CD4-positive, alpha-beta memory T cell (primary cell): ENCODE measurements at places on chromosomes 5 and 9. TPM values are rescaled to one million over a fixed set of nuclear protein-coding genes. Genes with fewer than 3 reads are reported as not detected.
A peak's percentile ranks its signal among the peaks of the same experiment; 100 is the strongest.

The FOXD4L4 gene
- 0.69 TPM for total RNA-seq

The IL13 gene
- not detected for total RNA-seq

The CCDC187 gene
- not detected for total RNA-seq

The CTSL gene
- 71.4 TPM for total RNA-seq

The SPINK7 gene
- total RNA-seq = not detected

The PCDHB10 gene
- 0.15 TPM for total RNA-seq

The TNFSF15 gene
- total RNA-seq = 0.06 TPM

The MCC gene
- total RNA-seq = 11.2 TPM

The PLPPR1 gene
- total RNA-seq = not detected

DNA sequence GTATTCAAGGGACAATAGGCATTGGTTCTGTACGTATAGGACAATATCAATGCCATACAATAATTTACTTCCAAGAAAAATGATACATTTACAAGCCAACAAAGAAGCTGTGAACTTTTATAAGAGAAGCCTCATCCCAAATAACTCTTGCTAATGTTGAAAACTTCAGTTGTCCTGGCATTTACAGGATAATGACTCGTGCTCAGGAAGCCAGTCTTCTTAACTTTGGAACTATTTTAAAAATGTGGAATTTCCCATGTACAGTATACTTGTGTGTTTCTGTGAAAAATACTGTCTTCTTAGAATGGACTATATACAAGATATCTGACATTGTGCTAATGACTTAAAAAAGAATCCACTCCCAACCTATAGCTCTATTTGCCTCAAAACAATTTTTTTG, 1479.3 kb upstream of the CDH9 start:
- no peaks in the 10 kb centered on the region for H3K4me1 ChIP-seq
- H3K27me3 ChIP-seq = no peaks in the 10 kb centered on the region
- no peak overlapping the region for H3K4me3 ChIP-seq
- no peaks in the 10 kb centered on the region for H3K36me3 ChIP-seq
- DNase-seq = no peak

- H3K36me3 ChIP-seq = no peaks in the 10 kb centered on the region
- no peak overlapping the region for H3K27ac ChIP-seq
- no peak overlapping the region for H3K4me3 ChIP-seq
Measured at GRCh38 chr9:13244181-13244580, 35.3 kb downstream of the MPDZ start.

DNA sequence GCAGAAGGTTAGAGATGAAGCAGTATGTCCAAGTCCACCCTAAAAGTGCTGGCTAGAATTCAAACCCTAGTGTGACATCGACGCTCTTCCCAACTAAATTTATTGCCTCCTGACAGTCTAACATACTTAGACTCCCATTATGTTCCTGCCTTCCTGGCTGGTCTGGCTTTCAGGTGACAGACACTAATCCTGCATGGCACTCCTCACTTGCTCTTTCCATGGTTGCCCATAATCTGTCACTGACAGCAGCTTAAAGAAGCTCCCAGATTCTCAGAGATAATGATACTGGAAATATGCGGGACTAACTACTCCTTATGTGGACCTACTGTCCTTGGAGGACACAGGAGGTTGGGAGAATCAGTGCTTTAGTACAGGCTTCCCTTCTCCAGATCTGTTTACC, 41.7 kb upstream of the HTR1A start:
- DNase-seq = no peak
- H3K27me3 ChIP-seq = no peaks in the 10 kb centered on the region
- H3K27ac ChIP-seq = no peak overlapping the region
- H3K36me3 ChIP-seq = no peaks in the 10 kb centered on the region
- no peaks in the 10 kb centered on the region for H3K4me1 ChIP-seq

DNA sequence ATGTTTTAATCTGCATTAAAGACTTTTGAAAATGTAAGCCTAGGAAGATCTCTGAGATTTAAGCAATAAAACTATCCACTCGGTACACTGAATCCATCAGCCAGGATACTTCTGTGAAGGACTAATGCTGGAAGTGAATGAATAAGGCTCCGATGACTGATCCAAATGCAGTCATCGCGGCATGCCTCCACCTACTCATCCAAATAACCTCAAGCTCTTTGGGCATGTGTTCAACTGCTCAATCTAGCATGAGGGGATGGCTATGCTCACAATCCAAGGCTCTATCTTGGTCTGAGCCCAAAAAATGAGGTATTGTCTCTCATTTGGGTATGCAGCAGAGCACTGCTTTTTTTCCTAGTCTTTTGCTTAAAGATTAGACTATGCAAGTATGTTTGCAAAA, 19.2 kb downstream of the MARCHF3 start:
- H3K27me3 ChIP-seq = no peaks in the 10 kb centered on the region
- DNase-seq = no peak
- no peak overlapping the region for H3K4me3 ChIP-seq
- no peak overlapping the region for H3K27ac ChIP-seq

DNA sequence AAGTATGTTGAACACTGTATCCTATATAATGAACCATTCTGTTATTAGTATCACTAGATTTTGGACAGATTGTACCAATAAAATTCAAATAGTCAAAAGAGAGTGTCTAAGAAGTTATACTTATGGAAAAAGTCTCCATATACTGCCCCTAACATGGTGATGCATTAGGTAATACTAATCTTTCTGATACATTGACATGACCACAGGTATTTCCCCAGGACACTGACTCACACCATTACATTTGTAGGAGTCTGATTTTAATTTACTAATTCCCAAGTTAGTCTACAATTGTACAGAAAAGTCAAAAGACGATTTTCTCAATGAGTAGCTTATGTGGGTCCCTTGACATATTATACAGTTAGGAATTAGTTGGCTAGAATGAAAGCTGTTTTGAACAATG, 593.8 kb downstream of the ISL1 start:
- H3K27me3 ChIP-seq = no peaks in the 10 kb centered on the region
- no peaks in the 10 kb centered on the region for H3K36me3 ChIP-seq
- no peak for DNase-seq
- H3K4me1 ChIP-seq = no peaks in the 10 kb centered on the region
- H3K27ac ChIP-seq = no peak overlapping the region

DNA sequence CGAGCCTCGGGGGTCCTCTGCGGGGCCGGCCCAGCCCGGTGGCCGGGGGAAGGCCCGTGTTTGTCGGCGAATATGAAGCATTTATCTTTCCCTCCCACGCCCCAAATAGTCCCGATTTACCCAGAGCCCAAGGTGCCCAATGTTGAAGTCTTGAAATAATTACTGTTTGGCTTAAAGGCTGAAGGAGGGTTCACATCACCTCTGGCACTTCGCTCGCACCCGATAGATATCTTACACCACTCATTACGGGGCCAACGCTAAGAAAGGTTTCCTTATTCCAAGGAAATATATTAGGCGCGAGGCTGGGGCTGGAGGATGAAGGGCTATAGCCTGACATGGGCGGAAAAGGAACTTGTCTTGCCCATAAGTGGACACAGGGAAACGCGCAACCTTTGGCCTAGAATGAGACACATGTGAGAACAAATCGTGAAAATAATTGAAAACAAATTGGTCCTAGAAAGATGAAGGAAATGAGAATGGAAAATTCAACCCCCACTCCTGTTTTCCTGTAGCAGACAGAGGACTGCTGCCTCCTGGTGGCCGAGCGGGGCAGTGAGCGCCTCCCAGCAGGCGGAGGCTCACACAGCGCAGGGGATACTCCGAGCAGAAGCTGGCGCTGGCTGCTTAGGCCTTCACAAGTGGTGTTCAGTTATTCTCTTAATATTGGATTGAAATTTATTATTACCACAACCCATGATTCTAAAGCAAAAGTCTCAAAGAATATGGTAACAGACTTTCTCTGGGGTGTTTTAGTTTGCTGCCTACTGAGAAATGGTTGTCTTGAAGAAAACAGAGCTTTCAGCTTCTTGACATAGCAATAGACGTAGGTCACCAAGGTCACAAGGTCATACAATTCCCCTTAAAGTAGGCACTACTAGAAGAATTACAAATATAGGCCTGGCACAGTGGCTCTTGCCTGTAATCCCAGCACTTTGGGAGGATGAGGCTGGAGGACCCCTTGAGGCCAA, 7.9 kb downstream of the CCL21 start:
- no peaks in the 10 kb centered on the region for H3K27me3 ChIP-seq
- DNase-seq = peak; percentile 72
- no peak overlapping the region for H3K27ac ChIP-seq
- peaks cover 7% of the 10 kb centered on the region for H3K4me1 ChIP-seq

DNA sequence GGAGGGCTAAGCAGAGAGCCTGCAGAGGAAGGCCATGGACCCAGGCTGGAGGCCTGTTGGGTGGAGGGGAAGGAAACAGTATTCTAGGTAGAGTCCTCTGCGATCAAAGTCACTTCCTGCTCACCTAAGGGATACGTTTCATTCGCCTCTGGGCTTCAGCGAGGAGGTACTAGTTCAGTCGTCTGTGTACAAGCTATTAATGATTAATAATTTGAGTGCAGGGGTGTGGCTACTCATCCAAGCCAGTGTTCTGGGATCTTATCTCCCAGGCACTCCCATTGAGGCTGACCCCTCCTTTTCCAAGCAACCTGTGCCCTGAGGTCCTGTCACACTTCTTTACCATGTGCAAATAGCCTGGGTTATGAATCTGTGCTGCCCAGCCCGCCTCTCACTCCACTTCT, 25.2 kb downstream of the RALGPS1 start:
- H3K36me3 ChIP-seq = no peaks in the 10 kb centered on the region
- H3K27me3 ChIP-seq = no peaks in the 10 kb centered on the region
- H3K4me3 ChIP-seq = no peak overlapping the region

DNA sequence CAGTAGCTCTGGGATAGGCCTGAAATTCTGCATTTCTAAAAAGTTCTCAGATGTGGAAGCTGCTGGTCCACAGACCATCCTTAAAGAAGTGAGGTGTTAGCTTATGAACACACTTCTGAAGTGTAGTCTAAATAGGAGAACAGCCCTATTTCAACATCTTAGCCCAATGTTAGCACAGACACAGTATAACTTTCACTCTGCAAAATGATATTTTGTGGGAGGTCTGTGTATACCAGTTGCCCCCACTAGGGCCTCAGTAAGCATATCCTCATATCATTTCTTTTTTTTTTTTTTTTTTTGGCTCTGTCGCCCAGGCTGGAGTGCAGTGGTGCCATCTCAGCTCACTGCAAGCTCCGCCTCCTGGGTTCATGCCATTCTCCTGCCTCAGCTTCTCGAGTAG, 7.5 kb upstream of the HABP4 start:
- no peaks in the 10 kb centered on the region for H3K27me3 ChIP-seq
- DNase-seq = no peak
- no peak overlapping the region for H3K4me3 ChIP-seq

GRCh38 chr5:111447822-111448221, 64.5 kb downstream of the STARD4 start:
- peaks cover 14% of the 10 kb centered on the region for H3K36me3 ChIP-seq
- H3K27me3 ChIP-seq = no peaks in the 10 kb centered on the region
- DNase-seq = no peak
- H3K4me3 ChIP-seq = no peak overlapping the region
- no peak overlapping the region for H3K27ac ChIP-seq

- H3K36me3 ChIP-seq = no peaks in the 10 kb centered on the region
- no peak for DNase-seq
- H3K4me3 ChIP-seq = no peak overlapping the region
- H3K27me3 ChIP-seq = no peaks in the 10 kb centered on the region
- H3K27ac ChIP-seq = no peak overlapping the region
- no peaks in the 10 kb centered on the region for H3K4me1 ChIP-seq
Measured at GRCh38 chr9:88197781-88198340, 59.6 kb upstream of the SPATA31C2 start.

DNA sequence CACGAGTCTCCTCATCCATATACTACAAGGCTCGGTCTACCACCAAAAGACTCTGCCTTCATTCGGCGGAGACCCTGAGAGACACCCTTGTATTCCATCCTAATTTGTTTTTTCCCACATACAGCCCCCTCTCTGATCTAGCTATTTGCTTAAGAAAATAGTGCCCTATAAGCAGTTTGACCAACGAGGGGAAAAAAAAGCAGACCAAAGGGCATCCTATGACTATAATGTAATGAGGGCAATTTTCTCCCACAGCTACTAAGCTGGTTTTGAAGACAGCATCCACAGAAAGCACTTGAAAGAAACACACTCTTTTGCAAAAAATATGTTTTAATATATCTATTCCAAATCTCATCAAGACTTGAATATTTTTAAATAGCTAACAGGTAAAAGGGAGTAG, 147.8 kb downstream of the MLLT3 start:
- H3K36me3 ChIP-seq = no peaks in the 10 kb centered on the region
- H3K27me3 ChIP-seq = no peaks in the 10 kb centered on the region
- no peaks in the 10 kb centered on the region for H3K4me1 ChIP-seq
- no peak overlapping the region for H3K27ac ChIP-seq

- H3K27ac ChIP-seq = no peak overlapping the region
- no peaks in the 10 kb centered on the region for H3K27me3 ChIP-seq
- DNase-seq = no peak
- no peak overlapping the region for H3K4me3 ChIP-seq
Measured at GRCh38 chr5:12896086-12896485, 991.8 kb upstream of the CTNND2 start.

- H3K27ac ChIP-seq = no peak overlapping the region
- H3K4me3 ChIP-seq = no peak overlapping the region
- no peaks in the 10 kb centered on the region for H3K36me3 ChIP-seq
- no peaks in the 10 kb centered on the region for H3K27me3 ChIP-seq
Measured at GRCh38 chr5:122401976-122402725, 90.1 kb downstream of the SNCAIP start.

DNA sequence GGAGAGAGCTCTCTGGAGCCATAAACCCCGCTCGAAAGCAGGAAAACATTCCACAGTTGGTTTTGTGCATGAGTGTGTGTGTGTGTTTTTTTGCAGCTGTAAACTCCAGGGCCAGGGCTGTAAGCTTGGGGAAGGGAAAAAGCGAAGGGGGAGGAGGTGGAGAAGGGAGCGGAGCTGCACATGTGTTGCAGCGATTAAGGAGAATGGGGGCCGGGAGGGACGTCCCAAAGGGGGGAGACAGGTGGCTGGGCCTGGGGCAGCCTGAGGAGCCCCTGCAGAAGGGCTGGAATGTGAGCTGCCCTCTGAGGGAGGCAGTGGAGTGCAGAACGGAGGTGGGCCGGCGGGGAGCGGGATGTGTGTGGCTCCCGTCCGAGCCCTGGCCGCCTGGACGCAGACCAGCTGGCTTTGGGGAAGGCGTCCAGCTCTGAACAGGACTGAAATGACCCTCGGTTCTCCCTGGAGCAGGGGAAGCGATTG, 2.7 kb upstream of the MYMK start:
- no peak overlapping the region for H3K27ac ChIP-seq
- no peak for DNase-seq
- H3K27me3 ChIP-seq = no peaks in the 10 kb centered on the region
- no peak overlapping the region for H3K4me3 ChIP-seq
- no peaks in the 10 kb centered on the region for H3K36me3 ChIP-seq
- peaks cover under 1% of the 10 kb centered on the region for H3K4me1 ChIP-seq

DNA sequence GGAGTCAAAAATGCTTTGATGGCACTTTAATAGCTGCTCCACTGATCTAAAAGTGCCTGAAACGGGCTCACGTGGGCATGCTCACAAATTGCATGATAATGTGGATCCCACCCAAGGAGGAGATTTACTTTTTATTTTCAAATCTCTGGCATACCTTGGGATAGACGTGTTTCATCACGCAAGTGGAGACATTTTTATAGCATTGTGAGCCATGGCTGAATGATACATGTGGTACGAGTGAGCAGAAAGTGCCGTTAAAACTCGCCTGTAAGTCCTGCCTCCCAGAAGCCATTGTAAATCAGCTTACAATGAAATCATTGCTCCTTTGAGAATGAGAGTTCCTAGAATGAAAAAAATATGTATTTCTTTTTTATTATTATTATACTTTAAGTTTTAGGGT, 514.7 kb downstream of the MAT2B start:
- no peak for DNase-seq
- H3K27me3 ChIP-seq = no peaks in the 10 kb centered on the region
- no peaks in the 10 kb centered on the region for H3K4me1 ChIP-seq
- no peaks in the 10 kb centered on the region for H3K36me3 ChIP-seq
- no peak overlapping the region for H3K4me3 ChIP-seq
